Endodermal cell (in vitro differentiated cells): ENCODE measurements at places on chromosomes 1 and 21. TPM values are rescaled to one million over a fixed set of nuclear protein-coding genes. Genes with fewer than 3 reads are reported as not detected.

CLCA4 gene
- total RNA-seq, result not detected in 3 replicates

FCRL5 gene
- 0.99 and 1.1 TPM in 2 replicates for total RNA-seq

ZC3H11A gene
- 56.1 to 137 TPM (median 119 TPM) in 3 replicates for total RNA-seq

FAM177B gene
- not detected in 2 replicates for total RNA-seq

PCAT6 gene
- total RNA-seq, result 2.3 and 3.6 TPM in 2 replicates

GSTM5 gene
- total RNA-seq, result 0.70 TPM in 1 of 2 replicates, not detected in the other

DNA sequence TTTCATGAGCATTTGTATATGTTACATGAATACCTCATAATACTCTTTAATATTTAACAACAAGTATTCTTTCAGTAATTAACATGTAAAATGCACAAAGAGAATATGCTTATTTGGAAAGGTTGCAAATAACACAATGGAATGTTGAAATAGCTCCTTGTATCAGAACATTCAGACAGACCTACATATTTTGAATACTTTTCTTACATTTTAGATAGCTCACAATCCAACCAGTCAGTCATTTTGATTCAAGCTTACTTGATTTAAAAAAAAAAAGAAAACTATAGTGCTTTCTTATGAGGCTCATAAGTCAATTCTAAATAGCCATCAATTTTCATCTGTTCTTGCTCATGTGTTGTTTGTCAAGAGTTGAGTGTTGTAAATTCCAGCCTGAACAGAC is 518.8 kb downstream of the ADGRL2 start:
- H3K4me1 ChIP-seq, result no peaks in the 10 kb centered on the region
- H3K27ac ChIP-seq, result no peak overlapping the region
- no peaks in the 10 kb centered on the region for H3K36me3 ChIP-seq
- no peak overlapping the region for H3K4me3 ChIP-seq
- no peak for DNase-seq

- no peaks in the 10 kb centered on the region for H3K4me1 ChIP-seq
- H3K4me3 ChIP-seq, result no peak overlapping the region
- H3K36me3 ChIP-seq, result no peaks in the 10 kb centered on the region
- DNase-seq, result no peak
- peaks cover 19% of the 10 kb centered on the region for H3K27me3 ChIP-seq
Measured at GRCh38 chr1:218408135-218408534, 63.0 kb downstream of the TGFB2 start.

- H3K27me3 ChIP-seq, result no peaks in the 10 kb centered on the region
- no peak overlapping the region for H3K27ac ChIP-seq
- DNase-seq, result no peak
- no peaks in the 10 kb centered on the region for H3K36me3 ChIP-seq
Measured at GRCh38 chr1:9836632-9836960, 12.8 kb upstream of the CLSTN1 start.
